ENCODE measurements at places on chromosomes 6 and 20.

- DNase-seq, result no peak
Measured at GRCh38 chr6:136137008-136137692, 113.0 kb downstream of the MTFR2 start.

GRCh38 chr6:112485120-112485826 lies 138.1 kb downstream of the RFPL4B start:
- no peak for DNase-seq

- DNase-seq, result no peak
Measured at GRCh38 chr6:18527836-18528743, 140.9 kb downstream of the RNF144B start.

- no peak for DNase-seq
Measured at GRCh38 chr6:156976216-156977127, 199.3 kb downstream of the ARID1B start.

GRCh38 chr6:102742028-102742427 lies 1348.5 kb downstream of the GRIK2 start:
- DNase-seq, result no peak

GRCh38 chr6:36075656-36076055 lies 48.0 kb downstream of the MAPK14 start:
- DNase-seq, result no peak

DNA sequence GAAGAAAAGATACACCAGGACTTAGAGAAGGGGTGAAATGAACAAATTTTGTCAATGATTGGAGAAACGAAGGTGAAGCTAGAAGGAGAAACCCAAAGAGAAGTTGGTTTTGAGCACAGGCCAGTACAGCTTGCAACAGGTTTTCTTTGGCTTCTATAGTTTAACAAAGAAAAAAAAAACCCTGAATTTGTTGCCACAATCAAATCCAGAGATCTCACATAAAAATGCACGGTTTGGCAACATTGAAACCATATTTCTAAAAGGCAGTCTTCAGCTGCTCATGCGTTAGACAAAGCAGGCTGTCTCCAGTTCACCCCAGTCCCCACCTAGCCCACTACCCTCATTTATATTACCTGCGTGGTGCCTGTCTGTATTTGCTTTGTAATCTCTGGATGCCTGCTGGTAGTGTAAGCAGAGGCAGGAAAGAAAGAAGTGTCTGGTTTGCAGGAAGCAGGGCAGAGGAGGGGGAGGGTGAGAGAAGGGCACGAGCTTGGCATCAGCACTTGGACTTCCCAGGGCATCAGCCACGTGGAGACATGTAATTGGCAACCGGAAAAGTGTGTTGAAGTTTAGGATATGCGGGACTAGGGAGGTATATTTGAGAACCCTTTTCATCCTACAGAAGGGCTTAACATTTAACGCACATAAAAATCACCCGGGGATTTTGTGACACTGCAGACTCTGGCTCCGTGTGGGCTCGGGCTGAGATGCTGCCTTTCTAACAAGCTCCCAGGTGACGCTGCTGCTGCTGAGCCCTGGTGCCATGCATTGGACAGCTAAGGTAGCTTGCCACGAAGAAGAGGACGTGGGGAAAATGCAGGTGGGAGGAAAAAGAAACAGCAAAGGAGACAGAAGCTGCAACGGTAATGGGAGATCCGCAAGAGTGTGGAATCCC lies 14.4 kb downstream of the PFDN4 start:
- DNase-seq, result no peak

GRCh38 chr20:23180451-23180921 lies 94.4 kb upstream of the CD93 start:
- DNase-seq, result no peak

DNA sequence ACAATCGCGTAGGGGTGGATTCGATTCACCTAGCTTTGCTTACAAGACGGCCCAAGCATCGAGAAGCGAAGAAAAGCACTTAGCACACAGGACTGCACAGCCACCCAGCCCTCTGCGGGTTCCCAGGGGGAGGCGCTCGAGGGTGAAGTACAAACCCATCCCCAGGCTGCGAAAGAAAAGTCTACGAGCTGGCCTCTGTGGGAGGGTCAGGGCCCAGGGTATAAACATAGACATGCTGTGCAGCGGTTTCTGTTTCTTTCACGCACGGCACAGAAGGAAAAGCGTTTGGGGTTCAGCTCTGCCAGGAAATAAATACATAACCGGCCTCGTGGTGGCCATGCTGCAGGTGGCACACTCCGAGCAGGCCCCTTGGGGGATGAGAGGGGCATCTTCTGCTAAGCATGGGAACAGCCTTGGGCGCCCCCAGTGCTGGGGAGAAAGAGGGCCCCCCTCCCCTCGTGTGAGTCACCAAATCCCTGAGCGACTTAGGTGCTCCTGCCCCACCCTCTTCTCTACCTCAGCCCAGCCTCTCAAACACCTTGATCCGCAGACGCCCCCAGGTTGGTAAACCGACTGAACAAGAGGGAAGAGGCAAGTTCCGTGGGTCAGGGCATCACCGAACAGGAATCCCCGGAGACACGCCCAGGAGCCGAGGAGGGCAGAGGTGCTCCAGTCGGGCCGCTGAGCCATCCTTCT lies 91.6 kb upstream of the RIPOR2 start:
- DNase-seq, result peak; percentile 59

GRCh38 chr6:145765449-145765848 lies 30.1 kb upstream of the EPM2A start:
- DNase-seq, result no peak

DNA sequence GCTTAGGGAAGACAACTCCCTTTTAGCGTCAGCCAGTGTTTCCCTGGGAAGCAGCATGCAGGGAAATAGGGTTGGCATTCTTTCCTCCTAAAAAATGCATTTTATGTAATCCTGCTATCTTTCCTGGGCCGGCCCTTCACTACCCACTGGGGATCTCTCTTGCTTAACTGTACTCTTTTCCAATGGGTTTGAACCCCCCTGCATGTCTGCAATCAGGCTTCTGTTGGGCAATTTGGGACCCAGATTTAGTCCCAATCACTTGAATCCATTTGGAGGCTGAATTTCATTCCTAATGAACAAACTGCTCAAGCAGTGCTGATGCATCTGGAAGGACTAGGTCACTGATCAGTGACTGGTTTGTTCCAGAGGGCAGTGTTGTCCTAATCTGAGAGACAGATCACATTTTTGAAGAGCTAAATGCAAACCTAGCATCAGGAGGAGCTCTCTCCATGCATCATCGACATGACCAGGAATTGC lies 152.0 kb downstream of the TSHZ2 start:
- no peak for DNase-seq

- DNase-seq, result no peak
Measured at GRCh38 chr6:114040871-114041270, 69.9 kb upstream of the HDAC2 start.

GRCh38 chr6:123518441-123519188 lies 118.1 kb downstream of the TRDN start:
- no peak for DNase-seq

DNA sequence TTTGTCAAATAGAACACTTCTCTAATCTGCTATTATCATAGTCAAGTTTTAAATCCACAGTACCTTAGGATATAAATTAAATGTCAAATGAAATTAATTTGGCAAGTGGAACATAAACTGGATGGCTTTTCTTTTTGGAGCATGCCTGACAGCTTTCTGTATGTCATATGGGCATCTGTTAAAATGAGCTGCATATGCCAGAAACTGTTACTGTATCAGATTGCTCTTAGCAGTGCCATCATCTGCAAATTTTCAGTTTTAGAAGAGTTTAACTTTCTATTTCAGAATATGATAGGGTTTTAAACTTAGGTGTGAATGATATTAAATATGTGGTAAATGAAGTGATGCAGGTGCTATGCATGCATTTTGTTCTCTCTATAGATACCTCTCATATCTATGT lies 3.4 kb upstream of the EEF1E1 start:
- no peak for DNase-seq

GRCh38 chr20:62500237-62500864 lies 24.6 kb upstream of the GATA5 start:
- DNase-seq, result peak; percentile 71

GRCh38 chr6:12012558-12013306 lies 620 bp downstream of the HIVEP1 start:
- peak; percentile 64 for DNase-seq

GRCh38 chr6:13362412-13362811 lies 34.1 kb upstream of the TBC1D7 start:
- no peak for DNase-seq

- DNase-seq, result no peak
Measured at GRCh38 chr20:64143018-64143801, 21.0 kb upstream of the MYT1 start.

DNA sequence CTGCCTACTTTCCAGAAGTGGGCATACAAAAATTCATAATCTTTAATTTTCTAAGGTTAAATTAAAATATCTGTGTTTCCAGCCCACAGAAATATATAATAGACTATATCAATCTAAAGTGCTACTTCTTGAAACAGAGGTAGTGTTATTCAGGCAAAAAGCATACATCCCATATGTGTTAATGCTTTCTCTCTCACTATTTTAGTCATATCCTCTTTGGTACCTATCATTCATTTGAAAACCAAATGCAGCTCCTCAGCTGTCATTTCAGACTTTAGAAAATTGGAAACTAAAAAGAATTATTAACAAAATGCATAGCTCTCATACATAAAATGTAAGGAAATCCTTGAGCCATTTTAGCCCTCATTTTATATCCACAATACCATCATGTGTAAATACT lies 925 bp downstream of the FHL5 start:
- no peak for DNase-seq

GRCh38 chr6:88361298-88361697 lies 195.2 kb upstream of the CNR1 start:
- DNase-seq, result no peak

- no peak for DNase-seq
Measured at GRCh38 chr20:60255415-60255814, 297.2 kb downstream of the CDH26 start.

GRCh38 chr20:50470264-50470858 lies 39.8 kb upstream of the PTPN1 start:
- DNase-seq, result no peak

- no peak for DNase-seq
Measured at GRCh38 chr6:53360093-53360912, 11.6 kb upstream of the ELOVL5 start.

DNA sequence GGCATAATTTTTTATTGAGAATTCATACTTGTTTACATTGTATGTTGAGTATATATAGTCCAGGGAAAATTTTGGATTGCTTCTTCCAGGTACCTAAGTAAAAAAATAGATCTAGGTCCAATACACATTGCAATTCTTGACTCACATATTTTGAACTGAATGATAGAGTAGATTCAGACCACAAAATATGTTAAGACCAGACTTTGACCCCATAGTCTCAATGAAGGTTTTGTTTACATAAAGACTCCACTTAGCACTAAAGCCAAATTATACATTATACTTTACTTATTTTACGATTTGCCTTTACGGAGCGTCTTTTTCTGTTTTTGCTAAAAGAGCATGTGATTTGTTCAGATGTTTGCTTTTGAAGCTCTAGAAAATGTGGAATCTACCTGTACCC lies 144.1 kb upstream of the PTCHD4 start:
- DNase-seq, result no peak

GRCh38 chr6:12895721-12896120 lies 179.2 kb downstream of the PHACTR1 start:
- no peak for DNase-seq

DNA sequence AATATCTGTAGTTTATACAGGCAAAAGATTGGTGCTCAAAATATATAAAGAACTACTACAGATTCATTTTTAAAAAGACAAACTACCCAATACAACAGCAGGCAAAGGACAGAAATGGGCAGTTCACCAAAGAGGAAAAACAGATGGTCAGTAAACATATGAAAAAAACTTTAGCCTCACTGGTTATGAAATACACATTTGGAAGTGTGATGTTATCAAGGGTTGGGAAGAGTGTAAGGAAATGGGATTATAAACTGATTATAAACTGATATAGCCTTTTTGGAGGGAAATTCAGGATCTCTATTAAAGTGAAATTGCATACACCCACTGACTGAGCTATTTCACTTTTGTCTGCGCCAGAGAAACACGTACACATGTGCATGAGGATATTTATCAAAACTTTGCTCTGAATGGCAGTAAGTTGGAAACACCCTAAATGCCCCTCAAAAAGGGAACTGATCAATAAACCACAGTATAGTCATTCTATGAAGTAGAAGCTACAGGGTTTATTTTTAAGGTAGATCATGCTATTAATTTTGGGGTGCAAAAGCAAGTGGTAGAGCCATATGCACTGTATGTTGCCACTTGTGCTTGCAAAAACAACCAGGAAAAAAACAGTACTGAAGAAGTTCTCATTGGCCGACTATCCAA lies 32.2 kb upstream of the ARFGEF2 start:
- no peak for DNase-seq
